ENCODE measurements at places on chromosomes 2 and 18. TPM values are rescaled to one million over a fixed set of nuclear protein-coding genes. Genes with fewer than 3 reads are reported as not detected.

DNAJC5G gene
- not detected for total RNA-seq

DYSF gene
- 68.8 TPM for total RNA-seq

TNFAIP6 gene
- not detected for total RNA-seq

IL1RL2 gene
- total RNA-seq: 0.21 TPM

C1QL2 gene
- not detected for total RNA-seq

THOC1 gene
- total RNA-seq: 36.5 TPM

SF3B6 gene
- 89.5 TPM for total RNA-seq

KLHL41 gene
- total RNA-seq: 0.89 TPM

IL18RAP gene
- not detected for total RNA-seq

ADRA2B gene
- total RNA-seq: not detected

ARHGEF4 gene
- 3.2 TPM for total RNA-seq

IL36A gene
- total RNA-seq: not detected

ASTL gene
- total RNA-seq: not detected

COL3A1 gene
- total RNA-seq: 8,171 TPM

DLGAP1 gene
- total RNA-seq: 0.05 TPM

MSGN1 gene
- total RNA-seq: not detected

TTN gene
- not detected for total RNA-seq

LAMA3 gene
- not detected for total RNA-seq

SLC38A11 gene
- not detected for total RNA-seq

SATB2 gene
- total RNA-seq: 11.6 TPM

MOGAT1 gene
- not detected for total RNA-seq

MFSD2B gene
- not detected for total RNA-seq

ANKRD62 gene
- not detected for total RNA-seq

TBR1 gene
- not detected for total RNA-seq

LRATD1 gene
- total RNA-seq: not detected

OR6B2 gene
- not detected for total RNA-seq

TRAF3IP1 gene
- 17.3 TPM for total RNA-seq

PEX13 gene
- 20.3 TPM for total RNA-seq

NAGK gene
- total RNA-seq: 161 TPM

TEX44 gene
- total RNA-seq: not detected

STPG4 gene
- 0.37 TPM for total RNA-seq

DAPL1 gene
- not detected for total RNA-seq

SLC5A7 gene
- not detected for total RNA-seq

RNF144A gene
- 9.6 TPM for total RNA-seq

IL1R1 gene
- total RNA-seq: 59.8 TPM

CRYGD gene
- total RNA-seq: not detected

RHBDD1 gene
- 32.7 TPM for total RNA-seq

REEP1 gene
- not detected for total RNA-seq

DARS1 gene
- total RNA-seq: 48.3 TPM

DOK6 gene
- total RNA-seq: 4.6 TPM

ATP8B1 gene
- 38.7 TPM for total RNA-seq

PLCD4 gene
- 16.7 TPM for total RNA-seq

TMEM131 gene
- total RNA-seq: 36.4 TPM

TPO gene
- total RNA-seq: not detected

TMEM214 gene
- total RNA-seq: 118 TPM

APLF gene
- total RNA-seq: 6.4 TPM

DSG4 gene
- not detected for total RNA-seq

TMEM185B gene
- 41.2 TPM for total RNA-seq

PCARE gene
- not detected for total RNA-seq

ERBB4 gene
- total RNA-seq: 2.5 TPM

IL1RL1 gene
- total RNA-seq: not detected

CXCR1 gene
- total RNA-seq: not detected

CD302 gene
- total RNA-seq: 19.3 TPM

CAPN10 gene
- total RNA-seq: 40.3 TPM

STEAP3 gene
- 22.7 TPM for total RNA-seq

ZNF385B gene
- total RNA-seq: 0.16 TPM

WDR35 gene
- 11.4 TPM for total RNA-seq

HAAO gene
- total RNA-seq: 0.73 TPM

Measured in osteocyte (in vitro differentiated cells).